ENCODE measurements at places on chromosomes 5 and 9.

- H3K27ac ChIP-seq = peak overlapping the region; percentile 99
- peaks cover 17% of the 10 kb centered on the region for H3K36me3 ChIP-seq
- no peak for DNase-seq
- H3K27me3 ChIP-seq = no peaks in the 10 kb centered on the region
- peaks cover 97% of the 10 kb centered on the region for H3K4me1 ChIP-seq
Observed at GRCh38 chr9:95055851-95056551, 261.5 kb downstream of the FANCC start.

DNA sequence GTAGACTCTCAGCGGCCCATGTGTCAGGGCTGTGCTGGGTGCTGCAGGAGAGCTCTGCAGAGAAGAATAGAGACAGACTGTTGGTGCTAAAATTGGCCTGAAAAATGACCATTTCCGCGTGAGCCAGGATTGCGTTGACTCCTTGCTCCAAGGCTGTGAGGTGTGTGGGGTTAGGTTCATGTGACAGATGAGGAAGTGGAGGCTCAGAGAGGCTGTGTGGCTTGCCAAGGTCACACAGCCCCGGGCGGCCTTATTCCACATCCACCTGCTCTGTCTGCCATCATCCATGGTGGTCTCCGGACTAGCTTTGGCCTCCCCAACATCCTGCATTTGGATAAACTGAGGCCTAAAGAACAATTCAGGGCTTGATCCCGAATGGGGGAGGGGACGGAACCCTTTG lies 15.2 kb downstream of the NEK6 start:
- no peak for DNase-seq
- peaks cover 6% of the 10 kb centered on the region for H3K36me3 ChIP-seq
- peak overlapping the region; percentile 74 for H3K27ac ChIP-seq
- peaks cover 95% of the 10 kb centered on the region for H3K4me1 ChIP-seq
- no peaks in the 10 kb centered on the region for H3K27me3 ChIP-seq

- H3K4me1 ChIP-seq = peaks cover 14% of the 10 kb centered on the region
- H3K27me3 ChIP-seq = no peaks in the 10 kb centered on the region
- no peak overlapping the region for H3K4me3 ChIP-seq
- H3K36me3 ChIP-seq = peaks cover 3% of the 10 kb centered on the region
- peak; percentile 34 for DNase-seq
Observed at GRCh38 chr5:305050-305449, 16.5 kb upstream of the AHRR start.

DNA sequence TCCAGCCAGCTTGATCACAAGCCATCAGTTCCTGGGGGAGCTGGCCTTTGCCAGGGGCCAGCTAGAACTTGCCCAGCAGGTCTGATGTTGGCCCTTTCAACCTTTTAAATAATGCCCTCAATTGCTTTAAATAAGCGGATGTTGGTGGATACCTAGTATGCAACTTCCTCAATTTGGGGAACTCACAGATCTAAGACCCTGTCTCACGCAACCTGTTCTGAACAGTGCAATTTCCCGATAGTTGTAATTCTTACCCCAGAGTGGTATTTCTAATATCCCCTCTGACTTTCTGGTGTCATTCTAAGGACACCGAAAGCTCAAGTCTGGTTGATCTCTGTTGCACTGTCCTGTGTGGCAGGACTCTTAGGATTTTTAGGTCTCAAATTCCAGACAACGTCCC lies 23.1 kb downstream of the GALNT12 start:
- H3K4me1 ChIP-seq = no peaks in the 10 kb centered on the region
- peaks cover 18% of the 10 kb centered on the region for H3K27me3 ChIP-seq
- H3K36me3 ChIP-seq = peaks cover 5% of the 10 kb centered on the region
- no peak overlapping the region for H3K27ac ChIP-seq
- no peak overlapping the region for H3K4me3 ChIP-seq

DNA sequence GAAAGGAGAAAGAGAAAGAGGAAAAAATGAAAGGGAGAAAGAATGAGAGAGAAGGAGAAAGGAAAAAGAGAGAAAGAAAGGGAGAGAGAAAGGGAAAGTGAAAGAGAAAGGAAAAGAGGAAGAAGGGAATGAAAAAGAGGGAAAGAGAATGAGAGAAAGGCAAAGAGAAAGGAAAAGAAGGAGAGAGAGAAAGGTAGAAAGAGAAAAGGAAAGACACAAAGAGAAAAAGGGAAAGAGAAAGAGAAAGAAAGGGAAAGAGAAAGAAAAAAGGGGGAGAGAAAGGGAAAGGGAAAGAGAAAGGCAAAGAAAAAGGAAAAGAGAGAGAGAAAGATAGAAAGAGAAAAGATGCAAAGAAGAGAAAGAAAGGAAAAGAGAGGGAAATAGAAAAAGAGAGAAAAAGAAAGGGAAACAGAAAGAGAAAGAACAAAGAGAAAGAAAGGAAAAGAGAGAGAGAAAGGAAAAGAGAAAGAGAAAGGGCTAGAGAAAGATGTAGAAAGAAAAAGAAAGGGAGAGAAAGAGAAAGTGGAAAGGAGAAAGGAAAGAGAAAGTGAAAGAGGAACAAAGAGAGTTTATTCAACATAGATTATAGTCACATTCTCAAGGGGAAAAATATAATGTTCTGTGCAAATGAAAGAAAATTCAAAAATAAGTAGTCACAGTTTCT lies 165.2 kb downstream of the TMEM38B start:
- H3K4me1 ChIP-seq = peaks cover 30% of the 10 kb centered on the region
- no peaks in the 10 kb centered on the region for H3K27me3 ChIP-seq
- H3K4me3 ChIP-seq = no peak overlapping the region
- no peaks in the 10 kb centered on the region for H3K36me3 ChIP-seq

- DNase-seq = no peak
- H3K27ac ChIP-seq = no peak overlapping the region
- peaks cover 3% of the 10 kb centered on the region for H3K4me1 ChIP-seq
- peaks cover 22% of the 10 kb centered on the region for H3K27me3 ChIP-seq
- H3K36me3 ChIP-seq = no peaks in the 10 kb centered on the region
Observed at GRCh38 chr5:42875785-42876374, 64.2 kb upstream of the SELENOP start.

Data from chondrocyte (in vitro differentiated cells).